Stimulated activated CD4-positive, alpha-beta T cell treated with anti-CD3 and anti-CD28 coated beads, Interleukin-2, amount 100 ng/mL, for 4 hours (primary cell): ENCODE measurements at places on chromosomes 12 and 14.

GRCh38 chr14:55129428-55130195 lies 560 bp downstream of the LGALS3 start:
- DNase-seq: peak; percentile 28

DNA sequence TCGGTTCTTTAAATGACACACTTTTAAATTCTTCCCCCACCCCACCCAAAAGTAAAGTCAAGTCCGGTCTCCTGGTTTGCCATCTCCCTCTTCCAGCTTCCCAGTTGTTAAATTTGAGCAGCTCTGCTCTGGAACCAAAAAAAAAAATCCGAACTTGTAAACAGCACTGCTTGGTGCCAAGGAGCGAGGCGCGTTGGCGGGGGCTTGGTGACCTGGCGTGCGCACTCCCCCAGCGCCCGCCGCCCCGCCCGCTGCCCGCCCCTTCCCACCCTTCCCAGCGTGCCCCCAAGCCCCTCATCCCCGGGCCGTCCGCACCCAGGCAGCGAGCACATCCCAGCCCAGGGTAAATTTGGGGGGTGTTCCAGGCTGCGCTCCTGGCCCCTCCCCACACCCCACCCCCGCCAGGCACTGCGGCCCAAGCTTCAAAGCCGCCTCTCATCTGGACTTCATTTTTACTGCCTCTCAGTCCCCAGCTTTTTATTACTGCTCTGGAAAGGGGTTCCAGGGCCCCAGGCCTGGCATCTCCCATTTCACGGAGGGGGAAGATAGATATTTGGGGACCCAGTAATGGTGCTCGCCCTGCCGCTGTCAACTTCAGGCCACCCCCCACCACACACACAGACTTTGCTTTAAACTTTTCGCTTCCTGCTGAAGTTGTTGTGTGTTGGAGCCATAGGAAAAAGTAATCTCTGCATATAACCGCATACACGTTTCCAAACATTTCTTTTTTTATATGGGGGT lies 11.7 kb upstream of the ITGB7 start:
- DNase-seq: no peak

DNA sequence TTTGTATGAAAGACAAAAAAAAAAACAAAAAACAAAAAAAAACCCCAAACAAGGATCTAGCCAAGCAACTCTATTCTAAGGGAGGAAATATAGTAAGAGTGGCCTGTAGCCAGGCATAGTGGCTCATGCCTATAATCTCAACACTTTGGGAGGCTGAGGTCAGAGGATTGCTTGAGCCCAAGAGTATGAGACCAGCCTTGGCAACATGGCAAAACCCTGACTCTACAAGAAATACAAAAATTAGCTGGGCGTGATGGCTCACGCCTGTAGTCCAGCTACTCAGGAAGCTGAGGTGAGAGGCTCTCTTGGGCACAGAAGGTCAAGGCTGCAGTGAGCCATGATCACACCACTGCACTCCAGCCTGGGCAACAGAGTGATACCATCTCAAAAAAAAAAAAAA lies 47.9 kb downstream of the TMEM117 start:
- no peak for DNase-seq

DNA sequence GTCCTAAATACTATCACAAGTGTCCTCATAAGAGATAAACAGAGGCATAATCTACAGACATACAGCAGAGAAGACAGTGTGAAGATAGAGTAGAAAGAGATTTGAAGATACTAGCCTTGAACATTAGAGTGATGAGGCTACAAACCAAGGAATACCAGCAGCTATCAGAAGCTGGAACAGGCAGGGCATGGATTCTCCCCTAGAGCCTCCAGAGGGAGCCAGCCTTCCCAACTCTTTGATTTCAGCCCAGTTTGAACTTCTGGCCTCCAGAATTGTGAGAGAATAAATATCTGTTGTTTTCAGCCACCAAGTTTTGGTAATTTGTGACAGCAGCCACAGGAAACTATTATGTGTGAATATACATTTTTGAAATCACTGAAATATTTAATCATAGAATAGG lies 47.2 kb downstream of the CCDC91 start:
- DNase-seq: no peak
